ENCODE measurements at places on chromosomes 4 and X.

DNA sequence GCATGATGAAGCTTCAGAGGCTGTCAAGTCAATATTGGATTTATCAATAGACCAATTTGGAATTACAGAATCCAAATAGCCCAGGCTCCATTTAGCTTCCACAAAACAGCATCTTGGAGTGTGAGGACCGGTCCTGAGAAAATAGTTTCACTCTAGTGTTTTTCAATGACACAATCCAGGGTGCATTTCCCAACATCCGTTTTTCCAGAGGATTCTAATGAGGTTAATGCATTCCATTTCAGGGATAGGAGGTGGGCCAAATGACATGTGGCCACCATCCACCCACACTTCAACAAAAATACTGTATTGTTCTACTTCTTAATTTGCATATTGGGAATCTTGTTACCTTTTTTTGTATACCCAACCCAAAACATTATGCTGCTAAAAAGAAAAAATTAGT, 229.8 kb upstream of the LDB2 start:
- DNase-seq: no peak

GRCh38 chrX:23803931-23804381, 21.0 kb downstream of the SAT1 start:
- DNase-seq: no peak

- no peak for DNase-seq
Measured at GRCh38 chrX:24034485-24034884, 7.5 kb upstream of the KLHL15 start.

DNA sequence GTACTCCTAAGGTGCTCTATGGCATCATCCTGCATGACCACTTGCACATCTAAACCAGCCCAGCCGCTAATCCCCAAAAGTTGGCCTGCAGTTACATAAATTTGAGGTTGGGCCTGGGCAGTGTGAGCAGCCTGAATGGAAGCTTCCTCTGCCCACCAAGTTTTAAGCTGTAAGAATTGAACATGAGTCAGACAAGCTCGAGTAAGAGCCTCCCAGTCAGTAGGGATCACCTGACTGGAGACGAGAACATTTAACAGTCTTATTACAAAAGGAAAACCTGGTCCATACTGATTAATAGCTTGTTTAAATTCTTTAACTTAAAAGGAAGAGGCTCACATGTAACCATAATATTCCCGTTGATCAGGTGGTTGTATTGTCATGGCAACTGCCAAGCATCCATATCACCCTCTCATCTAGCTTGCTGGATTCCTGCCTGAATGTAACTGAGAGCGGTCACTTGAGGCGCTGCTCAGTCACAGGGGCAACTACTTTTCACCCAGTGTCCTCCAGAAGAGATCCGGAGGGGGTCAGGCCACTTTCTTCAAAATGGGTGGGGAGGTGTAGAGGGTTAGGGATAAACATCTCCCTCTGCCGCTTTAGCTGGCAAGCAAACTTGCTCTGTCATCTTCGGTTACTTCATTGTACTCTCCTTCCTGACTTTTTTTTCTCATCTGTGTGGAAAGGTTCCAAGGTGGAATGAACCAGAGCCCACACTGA, 56.6 kb upstream of the WDR1 start:
- DNase-seq: no peak

DNA sequence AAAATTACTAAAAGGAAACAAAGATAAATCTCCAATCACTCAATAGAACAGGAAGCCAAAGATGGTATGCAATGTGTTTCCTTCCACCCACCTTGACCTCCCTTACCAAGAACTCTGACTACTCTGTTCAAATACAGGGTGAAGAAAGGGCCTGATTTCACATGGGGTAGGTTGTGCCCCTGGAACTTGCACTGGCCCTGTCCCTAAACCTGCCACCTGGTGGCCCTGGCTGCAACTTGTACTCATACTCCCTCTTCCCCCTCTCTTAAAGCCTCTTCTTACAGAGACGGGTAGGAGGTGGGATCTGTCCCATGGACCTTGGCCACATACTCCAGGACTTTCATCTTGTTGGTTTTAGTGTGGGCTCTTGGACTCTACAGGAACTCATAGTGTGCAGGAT, 17.3 kb upstream of the TMEM185A start:
- no peak for DNase-seq

DNA sequence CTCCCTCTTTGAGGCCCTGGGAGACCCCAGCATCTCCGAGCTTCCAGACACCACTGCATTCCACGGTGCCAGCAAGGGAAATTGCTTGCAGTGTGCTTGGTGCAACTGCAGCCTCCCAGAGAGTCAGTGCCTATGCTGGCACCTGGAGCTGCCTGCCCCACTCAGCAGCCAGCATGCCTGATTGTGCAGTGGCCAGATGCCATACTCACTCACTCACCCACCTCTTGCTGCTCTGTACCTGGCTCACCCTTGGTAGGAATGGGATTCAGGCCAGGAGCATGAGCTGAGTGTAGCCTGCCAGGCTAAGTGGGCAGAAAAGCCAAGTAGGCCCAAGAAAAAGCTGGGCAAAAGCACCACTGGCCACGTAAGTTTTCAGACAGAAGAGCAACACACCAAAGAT, 651.4 kb downstream of the GABRG1 start:
- DNase-seq: no peak

- DNase-seq: no peak
Measured at GRCh38 chrX:115259238-115259875, 25.5 kb upstream of the LRCH2 start.

- no peak for DNase-seq
Measured at GRCh38 chr4:38559374-38559773, 104.6 kb upstream of the KLF3 start.

- no peak for DNase-seq
Measured at GRCh38 chrX:112889400-112889799, 48.8 kb upstream of the AMOT start.

DNA sequence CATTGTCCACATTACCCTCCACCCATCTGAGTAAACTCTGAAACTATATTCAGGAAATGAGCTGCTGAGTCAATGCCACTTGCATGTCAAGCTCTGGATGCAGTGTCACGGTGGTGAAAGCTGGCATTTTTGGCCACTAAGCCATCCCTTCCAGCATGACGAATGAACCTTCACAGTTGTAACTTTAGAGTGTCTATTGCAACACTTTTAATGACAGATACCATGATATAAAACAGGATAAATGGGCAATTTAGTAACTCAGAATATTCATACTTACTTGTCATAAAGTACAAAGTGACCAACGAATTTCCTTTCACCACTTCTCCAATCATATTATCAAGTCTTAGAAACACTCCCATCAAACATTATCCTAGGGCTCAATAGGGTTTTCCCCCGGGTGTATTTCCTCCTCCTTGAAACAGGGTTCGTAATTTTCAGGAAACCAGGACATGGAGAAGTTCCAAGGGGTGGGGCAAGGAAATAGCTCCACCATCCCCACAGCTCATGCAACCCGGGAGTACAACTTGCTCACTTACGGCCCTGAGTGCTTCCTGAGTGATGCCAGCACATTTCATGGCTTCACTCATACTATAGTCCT, 73.1 kb downstream of the MTHFD2L start:
- peak; percentile 79 for DNase-seq

- DNase-seq: no peak
Measured at GRCh38 chr4:182695842-182696241, 221.3 kb downstream of the DCTD start.

DNA sequence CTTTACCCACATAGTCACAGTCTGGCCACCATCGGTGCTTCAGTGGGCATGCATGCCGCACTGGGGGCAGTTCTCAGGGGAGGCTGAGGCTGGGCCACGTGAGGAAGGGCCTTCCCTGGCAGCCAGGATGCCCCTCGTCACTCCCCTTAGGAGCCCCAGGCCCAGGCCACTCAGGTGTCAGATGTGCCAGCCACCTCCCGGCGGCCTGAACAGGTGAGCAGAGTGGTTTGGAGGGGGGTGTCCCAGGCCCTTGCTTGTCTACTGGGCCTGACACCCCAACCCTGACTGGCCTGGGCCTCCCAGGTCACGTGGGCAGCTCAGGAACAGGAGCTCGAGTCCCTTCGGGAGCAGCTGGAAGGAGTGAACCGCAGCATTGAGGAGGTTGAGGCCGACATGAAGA, 12.1 kb downstream of the CCDC22 start:
- DNase-seq: no peak

DNA sequence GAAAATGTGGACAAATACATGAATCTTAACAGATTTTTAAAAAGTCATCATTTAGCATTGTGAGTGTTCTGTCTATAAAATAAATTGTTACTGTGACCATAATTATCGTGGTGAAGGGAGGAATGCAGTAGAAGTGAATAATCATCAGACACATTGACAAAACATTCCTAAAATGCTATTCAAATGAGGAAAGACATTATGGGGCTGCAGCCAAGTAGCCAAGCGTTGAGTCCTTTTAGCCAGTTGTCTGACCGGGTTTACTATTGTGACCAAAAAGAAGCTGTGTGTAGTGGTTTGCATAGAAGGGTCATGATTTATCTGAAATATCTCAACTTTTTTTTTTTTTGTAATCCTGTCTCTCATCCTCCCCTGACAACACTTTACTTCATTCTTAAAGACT, 19.5 kb downstream of the WWC2 start:
- no peak for DNase-seq

DNA sequence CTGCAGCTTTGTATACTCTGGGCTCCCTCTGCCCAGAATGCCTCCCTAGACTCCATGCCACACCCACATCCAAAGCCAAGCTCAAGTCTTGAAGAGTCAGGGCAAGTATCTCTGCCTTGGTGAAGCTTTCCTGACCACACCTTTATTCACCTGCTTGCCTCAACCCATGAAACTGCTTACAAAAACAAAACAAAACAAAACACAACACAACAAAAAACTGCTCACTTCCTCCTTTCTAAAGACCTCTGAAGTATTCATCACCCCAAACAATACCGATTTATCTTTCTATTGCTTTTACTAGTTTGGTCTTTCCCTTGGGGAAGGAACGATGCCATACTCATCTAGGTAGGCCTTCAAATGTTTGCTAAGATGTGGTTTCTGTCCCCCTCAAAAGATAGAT, 45.0 kb downstream of the TMEM165 start:
- DNase-seq: no peak

GRCh38 chr4:152363086-152363485, 172.8 kb downstream of the FBXW7 start:
- DNase-seq: no peak

DNA sequence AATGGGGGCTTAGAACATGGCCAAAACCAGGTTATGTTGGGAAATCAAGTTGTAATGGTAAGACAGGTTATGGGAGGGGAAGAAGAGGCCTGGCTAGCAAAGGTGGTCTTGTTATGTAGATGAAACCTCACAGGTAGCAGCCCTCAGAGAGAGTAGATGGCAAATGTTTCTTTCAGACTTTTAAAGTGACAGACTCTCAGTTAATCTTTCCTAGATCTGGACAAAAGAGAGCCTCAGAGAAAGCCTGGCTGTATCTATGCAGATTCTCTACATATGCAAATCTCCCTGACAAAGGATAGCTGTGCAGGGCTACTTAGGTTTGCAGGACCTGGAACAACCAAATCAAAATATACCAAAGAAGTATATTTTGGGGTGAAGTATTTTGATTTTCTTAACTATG, 284.1 kb upstream of the AMOT start:
- no peak for DNase-seq

DNA sequence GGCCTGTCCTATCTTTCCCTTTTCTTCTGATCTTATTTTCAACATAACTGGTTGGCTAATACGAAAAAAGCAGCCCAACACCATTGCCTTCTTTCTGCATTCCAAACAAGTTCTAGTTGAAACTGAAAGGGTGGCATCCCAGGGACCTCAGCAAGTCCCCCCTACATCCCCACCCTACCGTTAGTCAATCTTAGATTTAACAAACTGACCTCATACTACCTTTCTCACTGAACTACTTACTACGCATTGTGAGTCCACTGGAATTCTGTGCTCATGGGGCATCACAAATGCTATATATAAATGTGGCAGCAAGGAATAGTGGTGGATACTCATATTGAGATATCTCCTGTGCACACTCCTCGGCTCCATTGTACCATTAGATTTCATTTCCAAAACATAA, 33.1 kb upstream of the FGF5 start:
- no peak for DNase-seq

GRCh38 chr4:110634350-110635162, 11.7 kb upstream of the PITX2 start:
- no peak for DNase-seq

DNA sequence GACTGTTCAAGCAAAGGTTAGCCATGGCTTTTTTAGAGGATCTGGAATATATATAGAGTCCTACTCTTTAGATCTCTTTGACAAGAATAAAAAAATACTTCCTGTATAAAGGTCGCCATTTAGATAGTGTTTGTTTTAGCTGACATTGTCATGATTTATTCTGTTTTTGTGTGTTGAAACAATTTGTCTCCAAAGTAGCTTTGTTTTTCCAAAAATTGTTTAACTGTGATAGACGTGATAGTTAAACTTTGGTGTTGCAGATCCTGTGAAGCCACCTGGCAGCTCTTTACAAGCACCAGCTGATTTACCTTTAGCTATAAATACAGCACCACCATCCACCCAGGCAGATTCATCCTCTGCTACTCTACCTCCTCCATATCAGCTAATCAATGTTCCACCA, 80.3 kb upstream of the SMARCA5 start:
- no peak for DNase-seq

DNA sequence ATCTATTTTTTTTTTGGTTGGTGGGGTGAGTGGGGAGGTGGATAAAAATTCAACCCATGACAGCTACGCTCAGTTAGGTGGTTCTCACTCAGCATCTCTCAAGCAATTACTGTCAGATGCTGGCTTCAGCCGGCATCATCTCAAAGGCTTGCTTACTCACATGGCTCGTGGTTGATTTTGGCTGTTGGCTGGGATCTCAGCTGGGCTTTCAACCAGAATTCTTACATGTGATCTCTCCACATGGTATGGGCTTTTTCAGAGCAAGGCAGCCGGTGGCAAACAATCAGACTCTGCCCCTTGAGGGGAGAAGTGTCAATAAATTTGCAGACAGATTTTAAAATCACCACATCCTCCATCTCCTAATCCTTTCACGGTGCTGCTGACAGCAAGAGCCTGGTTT, 47.2 kb downstream of the SLC34A2 start:
- peak; percentile 2 for DNase-seq

- DNase-seq: no peak
Measured at GRCh38 chrX:8453611-8454010, 11.0 kb upstream of the VCX3B start.

- no peak for DNase-seq
Measured at GRCh38 chr4:162392946-162393345, 229.1 kb upstream of the FSTL5 start.

DNA sequence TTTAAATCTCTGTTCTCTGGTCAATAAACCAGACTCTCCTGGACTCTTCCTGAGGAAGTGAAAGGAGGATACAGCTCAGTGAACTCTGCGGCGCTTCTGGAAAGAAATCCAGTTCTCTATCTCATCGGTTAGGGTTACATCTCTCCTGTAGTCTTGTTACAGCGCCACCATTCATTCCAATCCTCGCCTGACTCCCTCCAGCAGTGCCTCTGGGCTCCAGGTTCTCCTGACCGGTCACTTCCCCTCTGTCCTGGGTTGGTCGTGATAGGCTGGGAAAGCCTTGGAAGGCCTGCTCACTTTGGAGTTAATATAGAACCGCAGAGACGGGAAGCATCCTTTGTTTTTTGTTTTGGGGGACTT, 97.0 kb upstream of the STOX2 start:
- no peak for DNase-seq

GRCh38 chr4:78922207-78922606, 17.0 kb downstream of the PAQR3 start:
- no peak for DNase-seq
